ENCODE measurements at places on chromosomes 2 and 18.

GRCh38 chr2:232839411-232840079 is 30.5 kb upstream of the SNORC start:
- peak; percentile 10 for DNase-seq

GRCh38 chr2:181319286-181319685 is 137.9 kb upstream of the ITGA4 start:
- no peak for DNase-seq

GRCh38 chr2:30608643-30609042 is 161.6 kb downstream of the LCLAT1 start:
- no peak for DNase-seq

- no peak for DNase-seq
Observed at GRCh38 chr2:227370791-227371312, 8.3 kb downstream of the TM4SF20 start.

GRCh38 chr2:160291382-160291781 is 91.3 kb upstream of the ITGB6 start:
- no peak for DNase-seq

DNA sequence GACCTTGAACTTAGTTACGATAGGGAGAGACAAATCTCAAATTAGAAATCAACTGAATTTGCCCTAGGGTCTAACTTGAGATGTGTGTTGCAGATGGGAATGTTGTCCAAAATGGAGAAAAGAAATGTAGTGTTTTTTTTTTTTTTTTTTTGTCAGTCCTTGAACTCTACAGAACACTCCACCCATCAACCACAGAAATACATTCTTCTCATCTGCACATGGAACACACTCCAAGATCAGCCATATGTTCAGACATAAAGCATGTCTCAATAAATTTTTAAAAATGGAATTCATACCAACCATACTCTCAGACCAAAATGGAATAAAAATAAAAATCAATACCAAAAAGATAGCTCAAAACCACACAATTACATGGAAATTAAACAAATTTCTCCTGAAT is 526.5 kb downstream of the FBXO15 start:
- DNase-seq = no peak

GRCh38 chr18:77634494-77634893 is 384.8 kb downstream of the GALR1 start:
- DNase-seq = no peak

GRCh38 chr2:123500988-123501387 is 524.1 kb upstream of the CNTNAP5 start:
- DNase-seq = no peak

GRCh38 chr2:19331450-19331849 is 27.0 kb downstream of the OSR1 start:
- no peak for DNase-seq

- no peak for DNase-seq
Observed at GRCh38 chr2:190986221-190986953, 27.6 kb downstream of the STAT1 start.

DNA sequence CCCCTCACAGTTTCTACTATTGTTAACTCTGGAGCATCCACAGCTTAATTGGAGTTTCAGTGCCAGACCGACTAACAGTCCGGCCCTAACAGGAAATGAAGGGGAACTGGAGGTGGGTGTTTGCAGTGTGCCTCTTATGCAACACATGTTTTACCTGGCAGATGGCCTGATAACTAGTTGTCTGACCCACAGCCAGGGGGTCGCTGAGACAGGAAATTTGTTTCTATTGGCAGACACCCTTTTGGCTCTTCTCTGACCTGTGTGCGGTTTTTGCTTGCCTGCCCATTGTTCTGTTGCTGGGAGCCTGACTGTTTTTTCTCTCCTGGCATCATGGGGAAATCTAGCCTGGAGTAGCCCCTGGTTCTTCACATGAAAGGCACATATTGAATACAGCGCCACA is 1329.8 kb downstream of the DSC3 start:
- no peak for DNase-seq

GRCh38 chr2:182426082-182426917 is 536 bp downstream of the PDE1A start:
- peak; percentile 58 for DNase-seq

DNA sequence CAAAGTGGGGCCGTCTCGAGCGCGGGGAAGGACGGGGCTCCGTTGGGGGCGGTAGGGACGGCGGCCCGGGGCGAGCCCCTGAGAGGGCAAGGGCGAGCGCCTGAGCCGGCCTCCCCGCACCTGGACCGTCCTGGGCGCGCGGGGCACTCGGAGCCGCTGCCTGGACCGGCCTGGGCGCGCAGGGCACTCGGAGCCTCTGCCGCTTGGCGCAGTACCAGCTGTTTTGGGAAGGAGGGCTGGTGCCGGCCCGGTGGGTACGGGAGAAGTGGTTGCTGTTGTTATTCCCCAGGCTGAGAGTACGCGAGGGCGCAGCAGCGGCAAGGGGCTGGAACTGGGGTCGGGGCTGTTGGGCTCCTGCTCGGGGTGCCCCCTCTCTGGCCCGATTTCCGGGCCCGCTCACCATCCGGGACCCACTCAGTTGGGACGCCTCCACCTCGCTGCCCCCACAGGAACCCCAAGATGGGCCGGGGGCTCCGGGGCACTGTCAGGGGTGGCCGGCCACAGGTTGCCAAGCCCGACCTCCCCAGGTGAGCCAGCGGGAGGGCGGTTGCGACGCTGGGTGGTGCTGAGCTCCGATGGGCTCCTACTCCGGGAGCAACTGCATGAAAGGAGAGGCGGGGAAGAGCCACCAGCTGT is 579 bp downstream of the ARHGEF4 start:
- no peak for DNase-seq

DNA sequence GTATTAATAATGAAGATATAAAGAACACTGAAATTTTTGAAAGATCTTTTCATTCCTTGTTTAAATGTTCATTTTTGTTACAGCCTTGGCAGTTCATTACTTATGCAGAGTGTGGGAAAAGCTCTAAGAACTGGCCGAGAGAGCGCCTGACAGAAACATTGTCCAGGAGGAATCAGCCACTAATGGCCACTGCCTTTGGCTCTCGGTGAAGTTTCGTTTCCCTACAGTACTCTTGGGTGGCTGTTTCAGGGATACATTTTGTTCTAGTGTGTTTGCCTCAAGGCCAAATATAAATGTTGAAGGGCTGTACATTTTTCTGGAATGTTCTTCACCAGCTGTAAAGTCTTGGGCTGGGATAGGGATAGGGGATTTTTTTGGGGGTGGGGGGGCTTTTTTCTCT is 10.7 kb downstream of the SPTBN1 start:
- peak; percentile 62 for DNase-seq

- DNase-seq = no peak
Observed at GRCh38 chr2:189952536-189953109, 109.9 kb downstream of the MSTN start.

DNA sequence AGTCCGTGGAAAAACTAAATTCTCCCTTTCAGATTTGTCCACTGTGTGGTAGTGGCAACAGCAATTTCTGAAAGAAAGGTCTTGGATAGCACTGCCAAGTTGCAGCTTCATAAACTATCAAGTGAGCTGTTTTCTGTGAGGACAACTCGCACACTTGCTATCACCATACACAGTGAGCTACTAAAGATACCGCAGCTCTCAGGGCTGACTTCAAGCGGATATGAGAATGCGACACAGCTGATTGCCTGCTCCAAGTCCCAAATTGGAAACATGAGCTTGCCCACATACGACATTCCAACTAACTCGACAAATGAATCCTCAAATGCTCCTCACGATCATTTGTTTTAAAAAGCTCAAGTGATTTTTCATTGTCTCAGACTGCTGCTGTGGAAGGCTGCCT is 46.2 kb downstream of the E2F6 start:
- peak; percentile 27 for DNase-seq

DNA sequence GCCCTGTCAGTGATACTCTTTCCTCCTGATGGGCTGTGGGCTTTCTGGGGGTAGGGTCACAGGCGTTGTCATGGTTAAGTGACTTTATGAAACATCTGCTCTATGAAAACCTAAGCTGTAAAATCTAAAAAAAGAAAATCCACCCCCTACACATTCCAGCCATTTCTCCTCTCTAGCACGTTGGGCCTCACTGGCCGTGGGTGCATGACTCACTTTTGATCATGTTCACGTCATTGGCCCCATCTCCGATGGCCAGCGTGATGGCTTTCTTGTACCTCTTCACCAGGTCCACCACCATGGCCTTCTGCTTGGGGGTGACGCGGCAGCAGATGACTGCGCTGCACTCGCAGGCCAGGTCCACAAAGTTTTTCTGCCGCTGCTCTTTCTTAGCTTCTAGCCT is 39.3 kb upstream of the NARS1 start:
- no peak for DNase-seq

DNA sequence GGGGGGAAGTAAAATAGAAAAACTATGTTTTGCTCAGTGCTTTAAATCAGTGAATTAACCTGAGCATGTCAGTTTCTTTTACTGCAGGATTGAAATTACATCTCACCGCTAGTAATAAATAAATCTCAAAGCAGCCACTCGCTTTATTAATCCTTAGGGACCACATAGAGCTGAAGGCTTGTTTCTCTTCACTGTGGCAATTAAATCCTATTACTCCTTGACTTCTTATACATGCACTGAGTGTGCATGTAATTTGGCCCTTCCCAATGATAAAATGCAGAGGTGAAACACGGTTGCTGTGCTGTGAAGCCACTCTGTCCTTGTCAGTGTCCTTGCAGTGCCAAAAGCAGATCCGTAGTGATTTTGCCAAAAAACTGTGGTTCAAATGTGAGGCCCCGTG is 77.1 kb upstream of the RBM44 start:
- no peak for DNase-seq

- DNase-seq = no peak
Observed at GRCh38 chr18:10971717-10972116, 177.7 kb downstream of the PIEZO2 start.

DNA sequence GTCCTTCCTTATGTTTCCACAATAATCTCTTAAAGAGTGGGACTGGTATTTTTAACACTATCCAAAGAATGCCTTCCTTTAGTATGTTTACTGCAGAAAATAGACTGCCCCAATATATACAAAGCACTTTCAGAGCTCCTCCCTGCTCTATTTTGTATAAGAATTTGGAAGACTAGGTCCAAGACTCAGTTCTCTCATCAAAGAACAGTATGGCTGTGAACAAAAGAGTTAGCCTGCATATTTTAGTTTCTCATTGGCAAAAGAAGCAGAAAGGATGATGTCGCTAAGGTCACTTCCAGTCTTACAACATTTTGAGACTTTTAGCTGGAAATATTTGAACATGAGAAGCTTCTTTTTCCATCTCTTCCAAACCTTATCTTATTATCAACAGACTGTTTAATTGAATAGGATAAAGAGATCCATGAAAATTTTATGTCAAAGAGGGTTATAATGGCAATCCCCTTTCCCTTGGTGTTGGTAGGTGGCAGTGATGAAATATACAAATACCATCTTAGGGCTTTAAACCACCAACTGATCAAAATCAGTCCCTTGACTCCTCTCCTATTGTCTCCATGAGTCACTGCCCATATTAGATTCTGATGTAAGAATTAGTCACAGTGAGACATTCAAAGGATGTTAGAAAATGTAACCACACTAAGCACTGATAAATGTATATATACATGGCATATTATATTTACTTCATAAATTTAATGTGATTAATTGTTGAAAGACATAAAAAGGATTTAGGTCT is 266.9 kb upstream of the DSEL start:
- DNase-seq = no peak

GRCh38 chr2:113216891-113217454 is 43.2 kb downstream of the PSD4 start:
- no peak for DNase-seq

DNA sequence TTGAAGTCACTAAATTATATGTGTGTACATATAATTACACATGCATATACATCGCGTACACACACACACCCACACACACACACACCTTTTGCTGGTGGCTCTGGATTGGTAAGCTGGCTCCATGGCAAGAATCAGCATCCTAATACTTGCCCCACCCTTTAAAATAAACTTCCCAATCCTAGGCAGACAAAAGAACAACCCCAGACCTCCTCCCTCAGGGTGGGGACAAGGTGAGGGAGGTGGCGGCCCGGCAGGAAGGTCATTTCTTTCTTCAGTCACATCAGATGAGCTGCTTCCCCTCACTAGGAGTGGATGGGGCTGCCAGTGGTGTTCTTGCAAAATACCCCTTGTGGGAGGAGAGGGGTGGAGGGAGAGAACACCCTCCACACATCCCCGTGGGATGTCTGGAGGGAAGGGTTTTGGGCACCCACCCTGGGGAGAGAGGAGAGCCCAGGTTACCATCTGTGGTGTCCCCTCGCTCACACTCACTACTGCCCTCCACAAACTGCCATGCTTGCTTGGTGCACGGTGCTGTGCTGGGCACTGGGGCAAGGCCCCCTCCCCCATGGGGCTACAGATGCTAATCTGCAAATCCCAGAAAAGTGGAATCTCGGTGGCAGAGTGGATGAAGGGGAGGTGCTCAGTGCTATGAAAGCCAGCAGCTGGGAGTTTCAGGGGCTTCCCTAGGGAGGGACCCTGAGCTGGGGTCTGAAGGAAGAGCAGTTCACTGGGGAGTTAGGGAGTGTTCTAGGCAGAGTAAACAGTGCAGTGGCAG is 64.0 kb downstream of the ODC1 start:
- no peak for DNase-seq

DNA sequence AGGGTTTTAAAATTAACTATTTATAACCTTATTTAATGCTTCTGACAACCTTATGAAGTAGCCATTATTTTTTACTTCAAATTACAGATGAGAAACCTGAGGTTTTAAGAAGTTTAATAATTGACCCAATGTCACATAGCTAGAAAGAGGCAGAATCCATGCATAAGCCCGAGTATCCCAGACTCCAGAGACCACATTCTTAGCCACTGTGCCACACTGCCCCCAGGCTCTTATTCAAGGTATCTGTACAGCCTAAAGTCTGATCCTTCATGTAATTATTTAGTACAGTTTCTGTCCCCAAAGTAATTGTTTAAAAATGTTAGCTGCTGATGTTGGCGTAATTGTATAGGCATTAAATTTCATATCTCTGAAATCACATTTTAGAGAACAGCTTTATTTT is 124.7 kb upstream of the LRRTM1 start:
- no peak for DNase-seq

GRCh38 chr2:128086244-128086643 is 4.8 kb upstream of the UGGT1 start:
- no peak for DNase-seq

DNA sequence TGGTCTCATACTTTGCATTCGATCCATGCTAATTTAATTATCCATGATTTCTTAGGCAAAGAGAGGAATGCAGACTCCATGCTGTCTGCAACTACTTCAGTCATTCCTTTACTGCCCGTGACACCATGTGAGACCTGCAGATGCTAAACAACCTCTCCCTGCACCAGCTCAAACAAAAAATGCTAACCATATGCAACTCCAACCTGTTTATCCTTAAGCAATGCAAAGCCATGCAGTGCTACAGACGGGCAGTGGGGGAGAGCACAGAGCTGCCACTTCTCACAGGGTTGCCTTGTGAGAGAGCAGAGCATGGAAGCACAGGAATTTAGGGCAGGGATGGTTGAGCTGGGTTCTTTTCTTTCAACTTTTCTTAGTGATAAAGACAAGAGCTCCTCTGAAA is 74.9 kb upstream of the KLHL14 start:
- DNase-seq = no peak

GRCh38 chr2:222318712-222319585 is 20.2 kb upstream of the PAX3 start:
- peak; percentile 77 for DNase-seq
